ENCODE measurements at places on chromosomes 5 and 9. TPM values are rescaled to one million over a fixed set of nuclear protein-coding genes. Genes with fewer than 3 reads are reported as not detected.

MED27 gene
- 14.0 TPM for total RNA-seq

PLEKHG4B gene
- total RNA-seq = not detected

ADAMTS13 gene
- total RNA-seq = 2.5 TPM

PCDHGA11 gene
- total RNA-seq = 3.7 TPM

TRPM3 gene
- total RNA-seq = not detected

FLT4 gene
- 7.3 TPM for total RNA-seq

CSF1R gene
- total RNA-seq = 20.0 TPM

- H3K36me3 ChIP-seq = no peaks in the 10 kb centered on the region
- H3K4me1 ChIP-seq = peaks cover 16% of the 10 kb centered on the region
- peak overlapping the region; percentile 90 for H3K4me3 ChIP-seq
- DNase-seq = peak; percentile 51
- H3K27ac ChIP-seq = peak overlapping the region; percentile 80
Observed at GRCh38 chr5:142770650-142771609, 753 bp downstream of the ARHGAP26 start.

DNA sequence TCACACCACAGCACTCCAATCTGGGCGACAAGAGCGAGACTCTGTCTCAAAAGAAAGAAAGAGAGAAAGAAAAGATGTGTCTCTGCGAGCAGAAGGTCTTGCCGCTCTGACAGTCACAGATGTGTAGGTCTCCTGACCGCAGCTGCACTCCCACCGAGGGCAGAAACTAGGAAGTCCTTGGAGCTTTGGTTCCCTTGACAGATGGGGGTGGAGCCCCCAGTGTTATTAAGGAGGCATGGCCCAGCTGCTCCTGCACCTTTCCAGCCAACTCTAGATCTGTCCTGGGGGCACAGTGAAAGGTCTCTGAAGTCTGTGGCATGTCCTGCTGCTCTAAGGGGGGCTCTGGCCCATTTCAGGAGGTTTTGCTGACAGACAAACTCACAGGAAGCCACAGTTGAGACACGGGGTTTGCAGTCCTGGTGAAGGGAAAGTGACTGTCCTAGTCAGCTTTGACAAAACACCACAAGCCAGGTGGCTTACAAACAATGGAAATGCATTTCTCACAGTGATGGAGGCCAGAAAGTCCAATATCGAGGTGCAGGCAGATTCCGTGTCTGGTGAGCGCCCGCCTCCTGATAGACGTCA is 9.0 kb upstream of the DIPK1B start:
- no peak overlapping the region for H3K4me3 ChIP-seq
- DNase-seq = no peak
- H3K27ac ChIP-seq = no peak overlapping the region
- H3K4me1 ChIP-seq = no peaks in the 10 kb centered on the region
- H3K36me3 ChIP-seq = no peaks in the 10 kb centered on the region

DNA sequence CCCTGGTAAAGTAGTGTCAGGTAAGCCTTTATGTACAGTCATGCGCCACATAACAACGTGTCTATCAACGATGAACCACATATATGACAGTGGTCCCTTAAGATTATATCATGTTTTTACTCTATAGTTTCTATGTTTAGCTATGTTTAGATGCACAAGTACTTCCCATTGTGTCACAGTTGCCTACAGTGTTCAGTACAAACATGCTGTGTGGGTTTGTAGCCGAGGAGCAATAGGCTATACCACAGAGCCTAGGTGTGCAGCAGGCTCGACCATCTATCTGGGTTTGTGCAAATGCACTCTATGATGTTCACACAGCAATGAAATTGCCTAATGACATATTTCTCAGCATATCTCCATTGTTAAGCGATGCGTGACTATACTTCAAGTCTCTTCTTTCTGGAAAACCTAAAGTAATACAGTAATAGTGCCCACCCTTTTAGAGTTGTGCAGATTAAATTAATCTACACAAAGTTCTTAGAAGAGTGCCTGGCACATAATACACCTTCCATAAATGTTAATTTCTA is 295.9 kb downstream of the ARHGAP26 start:
- H3K27ac ChIP-seq = peak overlapping the region; percentile 81
- peaks cover 64% of the 10 kb centered on the region for H3K4me1 ChIP-seq
- DNase-seq = no peak
- H3K36me3 ChIP-seq = no peaks in the 10 kb centered on the region

- no peaks in the 10 kb centered on the region for H3K27me3 ChIP-seq
- no peaks in the 10 kb centered on the region for H3K36me3 ChIP-seq
- no peak overlapping the region for H3K4me3 ChIP-seq
- no peaks in the 10 kb centered on the region for H3K4me1 ChIP-seq
- no peak for DNase-seq
Observed at GRCh38 chr5:53934151-53934820, 373.8 kb downstream of the NDUFS4 start.

- no peaks in the 10 kb centered on the region for H3K36me3 ChIP-seq
- no peak overlapping the region for H3K27ac ChIP-seq
- no peaks in the 10 kb centered on the region for H3K4me1 ChIP-seq
- DNase-seq = no peak
Observed at GRCh38 chr5:39943811-39944210, 519.0 kb upstream of the DAB2 start.

GRCh38 chr5:78500028-78500427 is 139.6 kb downstream of the SCAMP1 start:
- H3K36me3 ChIP-seq = no peaks in the 10 kb centered on the region
- no peak overlapping the region for H3K4me3 ChIP-seq
- no peak for DNase-seq
- H3K27me3 ChIP-seq = no peaks in the 10 kb centered on the region

DNA sequence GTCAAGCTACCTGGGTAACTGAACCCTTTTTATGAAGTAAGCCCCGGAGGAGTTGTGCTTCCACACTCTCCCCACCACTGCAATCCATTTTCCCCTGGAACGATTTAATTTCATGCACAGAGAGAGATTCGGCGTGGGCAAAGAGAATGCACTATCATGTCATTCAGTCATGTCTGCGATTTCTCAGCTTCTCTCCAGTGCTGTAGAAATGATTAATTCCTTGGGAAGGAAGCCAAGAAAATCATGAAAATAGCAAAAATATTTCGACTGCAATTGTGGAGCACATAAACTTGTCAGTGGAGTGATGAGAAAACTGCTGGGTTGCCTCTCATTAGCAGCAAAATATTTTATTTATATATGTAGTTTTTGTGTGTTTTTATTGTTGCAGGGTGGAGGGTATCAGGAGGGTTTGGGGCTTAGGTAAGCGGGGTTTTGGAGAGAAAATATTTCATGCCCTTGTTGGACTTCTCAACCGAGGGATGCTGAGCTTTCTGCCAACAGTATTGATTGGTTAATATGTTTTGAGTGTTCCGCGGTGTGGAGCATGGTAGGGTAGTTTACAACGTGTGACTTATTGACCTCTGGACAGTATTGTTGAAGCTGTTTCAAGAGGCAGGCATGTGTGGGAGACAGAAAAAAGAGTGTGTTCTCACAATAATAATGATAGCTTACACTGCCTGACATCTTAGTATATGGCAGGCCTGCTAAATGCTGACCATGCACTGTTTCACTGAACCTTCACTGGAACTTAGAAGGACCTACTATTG is 69.3 kb downstream of the SGCD start:
- peaks cover 49% of the 10 kb centered on the region for H3K4me1 ChIP-seq
- H3K4me3 ChIP-seq = no peak overlapping the region
- no peaks in the 10 kb centered on the region for H3K27me3 ChIP-seq
- H3K36me3 ChIP-seq = no peaks in the 10 kb centered on the region
- peak overlapping the region; percentile 54 for H3K27ac ChIP-seq

DNA sequence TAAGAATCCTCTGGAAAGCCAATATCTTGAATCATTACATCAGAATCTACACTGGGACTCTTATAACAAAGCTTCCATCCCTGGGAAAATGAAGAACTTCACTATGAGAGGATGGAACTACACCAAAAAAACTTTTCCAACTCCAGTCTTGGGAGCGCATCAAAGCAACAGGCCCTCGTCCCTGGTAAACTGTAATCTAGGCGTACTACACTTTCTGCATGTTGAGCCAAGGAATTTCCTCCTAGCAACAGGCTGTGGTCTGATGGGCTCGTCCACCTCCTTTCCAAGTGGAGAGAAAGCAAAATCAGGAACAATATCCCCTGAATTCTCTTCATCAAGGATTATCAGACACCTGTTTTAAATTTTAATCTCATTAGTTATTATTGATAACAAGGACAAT is 94.1 kb downstream of the NFIB start:
- H3K4me1 ChIP-seq = peaks cover 62% of the 10 kb centered on the region
- no peaks in the 10 kb centered on the region for H3K36me3 ChIP-seq
- H3K27ac ChIP-seq = peak overlapping the region; percentile 27
- DNase-seq = no peak
- H3K4me3 ChIP-seq = no peak overlapping the region

All from psoas muscle (tissue), 8 donors.